ENCODE measurements at places on chromosomes 16 and 17.

DNA sequence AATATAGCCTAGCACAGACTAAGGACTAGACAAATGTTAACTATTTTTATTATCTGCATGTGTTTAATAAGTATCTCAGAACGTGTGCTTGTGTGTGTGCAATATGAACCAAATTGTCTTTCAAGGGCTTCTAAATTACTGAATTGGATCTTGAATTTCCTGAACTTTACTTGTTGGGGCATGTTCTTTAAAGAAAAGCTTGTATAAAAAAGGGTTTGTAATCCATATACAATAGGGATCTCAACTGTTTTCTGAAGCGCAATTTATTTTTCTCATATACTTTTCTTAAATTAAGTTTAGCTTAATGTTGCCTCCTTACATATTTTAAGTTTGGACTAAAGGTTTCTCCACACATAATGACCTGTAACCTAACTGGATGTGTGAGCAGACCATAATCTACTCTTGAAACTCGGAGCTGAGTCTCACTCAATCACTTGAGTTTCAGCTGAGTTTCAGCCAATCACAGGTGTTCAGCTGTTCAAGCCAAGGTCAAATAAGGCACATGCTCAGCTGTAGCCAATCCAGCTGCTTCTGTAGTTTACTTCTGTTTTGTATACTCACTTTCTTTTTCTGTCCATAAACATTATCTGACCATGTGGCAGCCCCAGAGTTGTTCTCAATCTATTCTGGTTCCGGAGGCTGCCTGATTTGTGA is 72.3 kb downstream of the CDK5R1 start:
- no peak for DNase-seq

DNA sequence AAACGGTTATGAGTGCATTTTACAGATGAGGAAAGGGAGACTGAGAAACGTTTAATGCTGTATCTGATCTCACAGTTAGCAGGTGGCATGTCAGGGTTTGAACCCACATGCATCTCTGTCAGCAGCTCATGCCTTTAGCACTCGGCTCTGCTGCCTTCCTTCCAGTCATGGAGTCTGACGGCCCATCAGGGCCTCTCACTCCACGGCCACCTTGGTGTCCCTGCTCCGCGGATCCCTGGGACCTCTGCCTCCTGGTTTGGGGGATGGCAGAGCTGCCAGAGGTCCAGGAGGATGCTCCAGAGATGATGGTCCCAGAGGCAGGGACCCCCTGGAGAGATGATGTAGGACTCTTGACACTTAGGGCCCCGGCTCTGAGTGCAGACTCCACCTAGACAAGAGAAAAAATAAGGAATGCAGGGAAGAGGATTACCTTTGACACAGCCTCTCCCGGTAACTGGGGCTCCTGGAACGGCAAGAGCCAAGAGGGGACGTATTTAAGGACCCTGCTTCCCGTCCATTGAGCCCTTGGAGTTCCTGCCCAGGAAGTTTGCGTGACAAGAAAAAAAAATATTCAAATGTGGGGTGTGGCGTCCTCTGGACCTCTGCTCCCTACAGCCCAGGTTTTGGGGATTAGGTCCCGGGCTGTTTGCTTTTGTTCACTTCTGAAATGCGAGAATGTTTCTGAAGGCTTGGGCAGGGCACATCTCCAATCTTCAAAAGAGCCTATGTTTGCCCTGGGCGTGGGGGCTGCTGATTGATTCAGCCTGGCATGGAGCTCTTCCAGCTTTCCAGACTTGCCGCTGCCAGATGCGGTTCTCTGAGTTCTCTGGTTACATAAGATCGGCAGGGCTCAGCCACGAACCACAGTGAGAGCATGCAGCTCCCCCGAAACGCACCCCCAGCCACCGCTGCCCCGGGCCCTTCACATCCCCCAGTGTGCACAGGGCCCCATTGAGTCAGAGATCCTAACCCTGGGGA is at the start of gene ALDH3A1:
ALDH3A1 (minus strand) TSS at position 470 of the 978 bp plus-strand sequence. CDS start 3,169 bp downstream, outside the sequence.
- DNase-seq = no peak

DNA sequence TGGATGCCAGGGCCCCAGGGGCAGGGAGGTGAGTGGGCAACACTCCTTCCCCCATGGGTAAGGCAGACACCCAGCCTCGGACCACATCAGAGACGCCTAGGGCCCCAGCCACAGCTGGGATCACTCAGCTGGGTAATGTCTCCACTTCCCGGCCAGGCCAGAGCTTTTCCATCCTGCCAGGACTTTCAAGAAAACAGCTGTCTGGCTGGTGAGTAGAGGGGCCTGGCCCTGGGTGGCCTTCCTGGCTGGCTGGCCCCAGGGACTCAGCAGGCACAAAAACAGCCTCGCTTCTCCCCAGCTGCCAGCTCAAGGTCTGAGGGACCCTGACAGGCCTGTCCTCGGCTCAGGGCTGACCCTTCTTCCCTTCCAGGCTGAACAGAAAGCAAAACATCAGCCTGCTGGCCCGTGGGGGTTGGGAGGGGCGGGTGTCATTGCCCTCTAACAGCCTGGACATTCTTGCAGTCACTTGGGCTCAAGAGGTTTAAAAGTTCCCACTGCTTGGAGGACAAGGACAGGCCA is 45.3 kb upstream of the JPH3 start:
- no peak for DNase-seq

DNA sequence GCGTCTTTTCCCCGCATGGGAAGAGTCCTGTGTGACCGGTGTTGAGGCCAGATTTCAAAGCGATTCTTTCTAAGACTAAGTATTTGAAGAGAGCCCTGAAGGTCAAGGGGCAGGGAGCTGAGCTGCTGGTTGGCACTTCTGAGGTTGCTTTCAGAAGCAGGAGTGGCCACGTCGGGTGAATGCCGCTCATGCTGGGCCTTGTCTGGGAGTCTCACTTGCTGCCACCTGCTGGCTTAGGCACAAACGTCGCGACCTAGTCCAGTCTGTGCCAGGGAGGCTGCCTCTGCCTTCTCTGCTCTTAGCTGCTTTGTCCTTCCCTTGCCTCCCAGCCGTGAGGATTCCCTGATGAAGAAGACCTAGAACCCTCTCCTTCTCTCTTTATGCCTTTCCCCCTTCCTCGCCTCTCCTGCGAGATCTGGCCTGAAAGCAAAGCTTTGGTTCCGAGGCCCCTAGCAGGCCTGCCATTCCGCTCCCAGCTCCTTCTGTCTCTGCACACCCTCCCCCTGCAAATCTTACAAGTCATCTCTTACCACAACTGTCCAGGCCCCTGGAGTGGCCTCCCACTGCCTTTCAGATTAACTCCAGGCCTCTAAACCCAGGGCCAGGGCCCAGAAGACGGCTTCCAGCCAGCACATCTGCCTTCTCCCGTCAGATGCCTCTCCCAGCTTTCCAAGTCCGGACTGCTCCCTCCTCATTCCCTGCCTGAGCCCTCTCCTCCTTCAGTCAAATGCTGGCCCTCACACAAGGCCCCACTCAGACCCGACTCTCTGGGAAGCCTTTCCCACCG is 11.4 kb downstream of the CTNS start:
- DNase-seq = peak; percentile 68

- peak; percentile 34 for DNase-seq
These were observed 96.9 kb downstream of the ADCY9 start for GRCh38 chr16:4019371-4019791.

DNA sequence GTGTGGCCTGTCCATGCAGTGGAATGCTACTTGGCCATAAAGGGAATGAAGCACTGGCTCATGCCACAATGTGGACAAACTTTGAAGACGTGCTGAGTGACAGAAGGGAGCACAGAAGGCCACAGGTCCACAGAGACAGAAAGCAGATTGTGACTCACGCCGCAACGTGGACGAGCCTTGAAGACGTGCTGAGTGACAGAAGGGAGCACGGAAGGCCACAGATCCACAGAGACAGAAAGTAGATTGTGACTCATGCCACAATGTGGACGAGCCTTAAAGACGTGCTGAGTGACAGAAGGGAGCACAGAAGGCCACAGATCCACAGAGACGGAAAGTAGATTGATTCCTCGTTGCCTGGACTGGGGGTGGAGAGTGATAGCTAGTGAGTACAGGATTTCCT is 19.2 kb downstream of the ZC3H18 start:
- DNase-seq = no peak

GRCh38 chr17:76238847-76239537 is 1.3 kb downstream of the RNF157 start:
- DNase-seq = no peak

- DNase-seq = no peak
These were observed 104.4 kb downstream of the SSH2 start for GRCh38 chr17:29825604-29826003.

Measured in fibroblast of mammary gland (primary cell).